ENCODE measurements at places on chromosomes 7 and 10. TPM values are rescaled to one million over a fixed set of nuclear protein-coding genes. Genes with fewer than 3 reads are reported as not detected.

STK31 gene
- total RNA-seq = 0.10 TPM

AMPH gene
- total RNA-seq = 5.8 TPM

GIMAP2 gene
- total RNA-seq = 3.1 TPM

PVRIG gene
- total RNA-seq = not detected

FGL2 gene
- 5.8 TPM for total RNA-seq

SRRM3 gene
- total RNA-seq = 1.1 TPM

GAD2 gene
- not detected for total RNA-seq

CHCHD1 gene
- total RNA-seq = 29.5 TPM

GRM3 gene
- not detected for total RNA-seq

CCDC3 gene
- 6.1 TPM for total RNA-seq

RAPGEF5 gene
- 16.1 TPM for total RNA-seq

ASAH2B gene
- total RNA-seq = 1.5 TPM

NAT16 gene
- total RNA-seq = not detected

HMX3 gene
- not detected for total RNA-seq
